Fibroblast of skin of left biceps (primary cell): ENCODE measurements at places on chromosomes 7 and 10.

DNA sequence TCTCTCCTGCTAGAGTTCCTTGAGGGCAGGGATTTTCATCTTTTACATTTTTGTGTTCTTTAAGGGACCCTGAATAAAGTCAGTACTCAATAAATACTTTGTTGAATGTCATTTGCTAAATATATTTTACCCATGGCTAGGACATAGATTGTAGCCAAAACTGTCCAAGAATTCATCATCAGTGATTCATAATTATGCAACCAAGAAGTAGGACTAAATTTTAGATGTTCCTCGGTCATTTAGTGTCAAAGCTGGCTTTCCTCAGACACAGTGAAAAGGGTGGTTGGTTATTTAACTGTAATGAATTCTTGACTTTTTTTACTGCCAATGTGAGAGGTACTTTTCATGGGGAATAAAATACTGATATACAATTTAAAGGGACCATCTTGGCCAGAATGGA, 3.3 kb downstream of the NUDT13 start:
- no peak for DNase-seq

DNA sequence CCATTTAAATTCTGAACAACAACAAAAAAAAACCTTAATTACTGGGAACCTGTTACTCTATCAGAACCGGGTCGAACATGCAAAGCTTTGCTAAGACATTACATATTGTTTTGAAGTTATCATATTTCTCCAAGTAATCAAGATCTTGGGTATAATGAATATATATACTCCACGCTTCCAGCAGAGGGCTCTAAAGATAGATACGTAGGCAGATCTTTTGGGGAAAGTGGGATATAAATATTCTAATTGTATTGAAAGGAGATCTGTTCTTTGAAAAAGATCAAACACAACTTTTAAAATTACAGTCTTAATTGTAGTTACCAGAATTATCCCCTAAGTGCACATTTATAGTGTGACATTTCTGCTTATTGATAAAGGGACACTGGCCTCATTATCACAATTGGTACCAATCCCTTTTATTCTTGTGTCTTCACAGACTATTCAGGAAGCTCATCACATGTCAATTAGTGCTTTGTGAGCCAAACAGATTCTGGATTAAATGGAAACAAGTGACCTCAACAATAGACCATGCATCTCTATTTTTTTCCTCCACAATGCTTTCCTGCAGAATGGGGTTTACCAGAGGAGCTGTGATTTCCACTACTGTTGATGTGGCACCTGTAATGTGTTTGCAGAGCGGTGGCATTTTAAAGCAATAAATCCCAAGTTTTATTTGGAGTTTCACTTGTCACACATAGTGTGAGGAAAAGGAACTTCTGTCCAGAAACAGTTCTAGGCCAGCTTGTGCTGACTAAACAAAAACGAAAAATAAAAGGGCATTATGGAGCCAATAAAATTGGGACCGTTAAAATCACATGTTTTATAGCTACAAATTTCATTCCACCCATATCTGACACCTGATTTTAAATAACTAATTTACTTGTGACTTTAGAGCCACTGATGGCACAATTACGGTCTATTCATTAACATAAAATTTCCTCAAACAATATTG, 122.4 kb downstream of the CTTNBP2 start:
- DNase-seq: no peak

DNA sequence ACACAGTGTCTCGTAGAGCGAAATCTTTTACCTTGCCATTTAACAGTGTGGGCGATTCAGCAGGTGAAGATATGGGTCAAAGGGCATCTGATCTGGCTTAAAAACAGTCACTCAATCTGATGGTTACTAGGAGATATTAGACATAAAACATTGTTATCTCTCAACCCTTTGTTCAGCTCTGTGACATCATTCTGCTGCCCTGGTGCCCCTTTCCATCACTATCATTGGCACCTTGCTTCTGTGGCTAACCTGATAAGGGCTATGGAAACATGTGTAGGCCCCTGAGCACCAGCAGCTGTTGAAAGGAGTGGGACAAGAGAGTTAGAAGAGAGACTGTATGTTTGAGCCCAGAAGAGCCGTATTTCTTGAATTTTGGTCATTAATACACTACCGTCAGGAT, 650.3 kb downstream of the PHTF2 start:
- DNase-seq: no peak

- no peak for DNase-seq
These were observed 594.9 kb upstream of the IGFBP3 start for GRCh38 chr7:46515844-46516590.

GRCh38 chr10:99654390-99655175, 4.7 kb upstream of the ENTPD7 start:
- no peak for DNase-seq

DNA sequence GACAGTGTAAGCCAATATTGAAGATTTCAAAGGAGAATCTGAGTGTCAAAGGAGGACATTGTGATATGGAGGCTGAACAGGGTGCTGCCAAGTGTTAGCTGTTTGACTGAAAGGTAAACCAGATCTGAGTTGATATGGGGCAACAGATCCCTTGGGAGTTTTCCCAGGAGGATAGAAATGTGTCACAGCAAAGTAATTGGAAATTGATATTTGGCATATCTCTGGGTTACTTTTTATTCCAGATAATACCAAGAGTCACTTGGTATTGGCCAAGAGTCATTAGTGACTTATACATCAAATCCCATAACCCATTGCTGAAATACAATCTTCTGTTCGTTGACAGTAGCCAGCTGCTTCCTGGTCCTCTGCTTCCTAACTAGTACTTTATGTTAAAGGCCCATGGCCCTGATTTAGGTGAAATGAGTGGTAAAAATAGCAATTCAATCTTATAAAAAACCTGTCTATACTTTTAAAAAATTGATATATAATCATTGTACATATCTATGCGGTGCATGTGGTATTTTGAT, 922.9 kb downstream of the LRMDA start:
- no peak for DNase-seq

DNA sequence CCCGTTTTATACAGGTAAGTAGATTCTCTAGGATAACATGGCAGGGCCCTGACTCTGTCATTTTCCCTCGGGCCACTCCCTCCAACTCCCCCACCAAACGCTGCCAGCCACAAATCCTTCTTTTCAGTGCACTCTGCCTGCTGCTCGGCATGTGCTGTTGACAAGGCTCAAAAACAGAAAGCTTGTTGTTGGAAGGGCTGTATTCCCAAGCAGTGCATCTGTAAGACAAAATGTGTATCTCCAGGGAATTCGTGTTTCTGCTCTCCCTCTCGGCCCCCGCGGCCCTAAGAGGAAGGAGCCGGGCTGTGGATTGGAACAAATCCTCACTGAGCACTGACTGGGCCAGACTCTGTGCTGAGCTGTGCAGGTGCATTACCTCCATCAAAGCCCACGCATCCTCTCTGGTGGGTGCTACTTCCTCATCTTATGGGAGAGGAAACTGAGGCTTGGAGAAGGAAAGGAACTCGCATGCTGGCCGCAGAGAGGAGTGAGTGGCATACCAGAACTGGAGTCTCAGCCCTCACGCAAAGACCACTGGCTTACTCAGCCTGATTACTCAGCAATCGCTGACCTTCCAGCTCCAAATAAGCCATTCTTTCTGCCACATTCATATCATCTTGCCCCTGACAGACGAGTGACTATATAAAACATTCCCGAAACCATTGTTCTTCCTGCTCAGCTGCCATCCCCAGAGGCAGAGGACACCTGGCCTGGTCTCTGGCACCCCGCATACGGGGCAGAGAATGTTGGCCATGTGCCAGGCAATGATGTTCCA, 33.5 kb upstream of the ENO4 start:
- no peak for DNase-seq

DNA sequence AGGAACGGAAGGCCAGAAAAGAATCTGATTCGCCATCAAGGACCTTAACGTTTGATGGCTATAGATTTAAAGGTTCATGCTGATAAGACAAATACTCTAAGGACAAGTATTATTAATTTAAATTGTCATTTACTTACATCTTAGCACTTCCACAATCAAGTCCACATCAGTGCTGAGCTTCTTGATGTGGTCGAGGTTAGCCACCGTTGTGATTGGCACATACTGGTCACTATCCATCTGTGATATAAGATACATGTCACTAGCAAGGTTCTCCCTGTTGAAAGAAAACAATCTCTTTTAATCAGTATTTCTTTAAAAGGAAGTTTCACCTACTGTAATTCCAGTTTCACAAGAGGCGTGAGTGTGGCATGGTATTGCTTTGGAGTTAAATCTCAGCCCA, 88.7 kb downstream of the LARP4B start:
- no peak for DNase-seq

DNA sequence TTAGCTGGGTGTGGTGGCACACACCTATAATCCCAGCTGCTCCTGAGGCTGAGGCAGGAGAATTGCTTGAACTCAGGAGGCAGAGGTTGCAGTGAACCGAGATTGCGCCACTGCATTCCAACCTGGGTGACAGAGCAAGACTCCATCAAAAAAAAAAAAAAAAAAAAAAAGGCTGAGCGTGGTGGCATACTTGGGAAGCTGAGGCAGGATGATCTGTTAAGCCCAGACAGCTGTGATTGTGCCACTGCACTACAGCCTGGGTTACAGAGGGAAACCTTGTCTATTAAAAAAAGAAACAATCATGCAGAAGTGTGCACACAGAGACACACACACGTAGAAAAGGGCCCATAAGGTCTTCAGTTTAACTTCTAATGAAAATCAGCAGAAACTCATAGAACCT, 150.6 kb downstream of the TPST1 start:
- no peak for DNase-seq

GRCh38 chr10:1779796-1780195, 42.5 kb upstream of the ADARB2 start:
- DNase-seq: no peak

DNA sequence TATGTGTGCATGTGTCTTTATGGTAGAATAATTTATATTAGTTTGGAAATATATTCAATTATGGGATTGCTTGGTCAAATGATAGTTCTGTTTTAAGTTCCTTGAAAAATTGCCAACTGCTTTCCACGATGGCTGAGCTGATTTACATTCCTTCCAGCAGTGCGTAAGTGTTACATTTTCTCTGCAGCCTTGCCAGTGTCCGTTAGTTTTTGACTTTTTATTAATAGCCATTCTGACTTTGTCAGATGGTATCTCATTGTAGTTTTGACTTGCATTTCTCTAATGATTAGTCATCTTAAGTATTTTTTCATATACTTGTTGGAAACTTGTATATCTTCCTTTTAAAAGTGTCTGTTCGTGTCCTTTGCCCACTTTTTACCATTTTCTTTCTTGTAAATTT, 434.2 kb upstream of the POT1 start:
- DNase-seq: peak; percentile 8

DNA sequence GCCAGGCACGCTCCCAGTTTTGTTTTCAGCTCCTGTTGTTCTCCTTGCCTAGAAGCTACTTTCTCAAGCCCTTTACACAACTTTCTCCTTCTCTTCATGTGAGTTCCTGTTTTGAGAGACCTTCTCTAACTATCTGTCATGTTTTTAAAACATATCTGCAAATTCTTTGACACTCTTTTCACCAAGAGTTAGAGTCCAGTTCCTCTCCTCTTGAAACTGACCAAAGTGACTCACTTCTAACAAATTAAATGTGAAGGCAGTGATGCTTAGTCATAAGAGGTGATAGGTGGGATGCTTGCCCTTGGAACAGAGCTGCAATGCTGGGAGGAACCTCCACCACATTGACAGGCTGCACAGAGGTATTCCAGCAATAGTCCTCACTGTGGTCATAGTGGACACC, 25.3 kb downstream of the ZSCAN25 start:
- DNase-seq: no peak

DNA sequence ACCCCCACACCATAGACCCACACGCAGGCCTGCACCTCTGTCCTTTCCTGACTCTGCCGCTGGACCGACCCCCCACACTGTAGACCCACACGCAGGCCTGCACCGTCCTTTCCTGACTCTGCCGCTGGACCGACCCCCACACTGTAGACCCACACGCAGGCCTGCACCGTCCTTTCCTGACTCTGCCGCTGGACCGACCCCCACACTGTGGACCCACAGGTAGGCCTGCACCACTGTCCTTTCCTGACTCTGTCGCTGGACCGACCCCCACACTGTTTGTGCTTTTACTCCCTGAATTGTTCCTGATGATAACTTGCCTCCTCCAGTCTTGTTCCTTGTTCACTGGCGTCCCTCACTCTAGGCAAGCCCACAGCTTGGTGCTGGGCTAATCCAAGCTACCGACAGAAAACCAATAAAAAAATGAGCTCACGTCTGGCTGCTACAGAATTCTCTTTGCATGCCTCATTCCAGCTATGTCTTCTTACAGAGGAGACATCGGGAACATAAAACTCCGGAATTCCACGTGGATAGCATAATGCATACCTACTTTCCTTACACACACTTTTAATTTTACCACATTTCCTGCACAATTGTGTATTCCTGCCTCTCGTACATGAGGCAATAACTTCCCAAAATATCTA, 494.3 kb downstream of the PTPRN2 start:
- no peak for DNase-seq

DNA sequence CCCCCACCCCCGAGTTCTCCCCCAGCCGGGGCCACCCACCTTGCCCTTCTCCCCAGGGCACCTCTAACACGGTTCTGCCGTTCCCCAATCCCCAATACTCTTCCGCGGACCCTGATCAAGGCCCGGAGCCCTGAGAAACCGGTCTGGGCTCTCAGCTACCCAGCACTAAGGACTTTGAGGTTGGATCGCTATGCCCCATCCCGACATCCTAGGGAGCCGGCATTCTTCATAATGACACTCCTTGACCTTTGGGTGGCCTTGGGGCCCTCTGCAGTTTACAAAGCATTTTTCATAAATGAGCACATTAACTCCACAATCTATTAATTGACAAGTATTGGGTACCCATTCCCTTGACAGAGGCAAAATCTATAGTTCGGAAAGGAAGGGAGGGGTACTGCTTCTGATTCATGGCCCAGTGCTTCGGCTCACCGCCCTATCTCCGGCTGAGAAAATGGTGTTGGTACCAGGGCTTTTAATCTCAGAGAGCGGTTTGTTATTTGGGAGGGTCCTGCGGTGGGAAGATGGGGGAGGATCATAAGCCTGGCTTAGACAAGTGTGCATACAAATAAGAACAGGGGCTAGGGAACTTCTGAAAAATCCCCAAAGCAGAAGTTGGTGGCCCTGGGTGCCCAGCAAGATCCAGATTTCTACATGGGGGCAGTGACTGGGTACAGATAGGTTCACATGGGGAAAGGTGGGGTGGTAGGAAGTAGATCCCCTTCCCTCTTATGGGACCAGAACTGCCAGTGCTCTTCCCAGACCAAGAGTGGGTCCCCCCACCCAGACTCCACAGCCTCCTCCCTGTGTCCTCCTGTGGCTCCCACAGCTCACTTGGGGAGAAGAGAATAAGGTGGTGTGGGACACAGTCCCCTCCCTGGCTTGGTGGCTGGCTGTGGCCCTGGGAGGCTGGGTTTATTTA, 3.2 kb downstream of the IMPDH1 start:
- no peak for DNase-seq
